CMK (cell line): ENCODE measurements at places on chromosomes 3 and 15.

DNA sequence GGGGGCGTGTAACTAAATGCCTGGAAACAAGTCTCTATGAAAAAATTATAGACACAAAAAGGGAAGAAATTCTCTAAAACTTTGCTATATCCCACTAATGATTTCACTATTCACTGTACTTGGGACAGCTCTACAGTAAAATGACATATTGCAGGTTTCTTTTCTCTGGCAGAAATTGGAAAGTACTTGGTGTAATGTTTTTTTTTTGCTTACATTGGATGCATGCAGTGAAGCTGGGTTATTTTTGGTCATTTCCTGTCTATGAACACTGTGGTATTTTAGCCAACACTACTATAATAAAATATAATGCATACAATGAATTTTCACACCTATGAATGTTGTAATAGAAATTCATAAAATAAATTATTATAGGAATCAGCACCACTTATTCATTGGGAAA is 109.7 kb downstream of the LRRC49 start:
- DNase-seq, result no peak

GRCh38 chr3:47295322-47295721 is 12.6 kb downstream of the KLHL18 start:
- DNase-seq, result no peak

- DNase-seq, result no peak
Measured at GRCh38 chr15:42890161-42890913, 30.2 kb downstream of the TTBK2 start.

DNA sequence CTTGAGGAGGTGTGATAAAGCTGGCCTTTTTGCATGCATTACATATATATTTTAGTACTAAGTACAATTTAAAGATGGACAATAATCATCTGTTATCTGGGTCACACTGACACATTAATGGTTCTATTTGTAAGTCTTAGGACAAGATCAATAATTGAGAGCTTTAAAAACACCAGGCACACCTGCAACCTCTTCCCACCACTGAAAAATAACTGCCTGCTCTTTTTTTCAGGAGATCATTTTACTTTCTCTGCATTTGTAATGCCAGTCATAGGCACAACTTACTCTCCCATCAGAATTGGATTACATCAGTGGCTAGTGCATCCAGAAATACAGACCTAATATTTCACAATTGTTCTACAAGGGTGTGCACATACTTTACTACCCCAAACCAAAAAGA is 149.8 kb downstream of the MECOM start:
- no peak for DNase-seq

GRCh38 chr15:85588677-85589076 is 206.0 kb downstream of the KLHL25 start:
- no peak for DNase-seq

DNA sequence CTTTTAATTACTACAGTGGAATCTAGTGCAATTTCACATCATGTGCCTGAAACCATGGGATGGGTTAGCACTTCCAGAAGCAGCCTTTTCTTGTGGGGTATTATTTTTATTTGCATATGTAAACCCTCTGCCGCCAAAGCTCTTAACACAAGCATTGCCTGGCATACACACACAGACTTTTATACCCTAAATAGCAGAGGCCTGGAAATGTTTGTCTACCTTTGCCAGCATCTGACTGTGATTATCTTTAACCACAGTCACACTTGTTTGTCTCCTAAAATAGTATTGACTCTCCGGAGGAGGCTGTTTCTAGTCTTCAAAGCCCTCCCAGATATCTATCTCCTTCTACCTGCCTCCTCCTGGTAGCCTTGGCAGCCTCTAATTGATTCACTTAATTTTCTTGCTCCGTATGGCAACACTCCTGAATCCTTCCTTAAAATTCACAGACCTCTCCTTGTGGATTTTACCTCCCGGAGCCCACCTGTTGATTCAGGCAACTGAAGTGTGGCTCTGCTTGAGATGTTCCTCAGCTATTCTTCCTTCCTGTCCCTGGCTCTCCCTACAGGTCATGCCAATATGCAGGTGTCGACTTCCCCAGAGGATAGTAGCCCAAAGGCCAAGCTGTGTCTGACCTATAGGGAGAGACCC is 127.1 kb upstream of the UMPS start:
- DNase-seq, result no peak
